ENCODE measurements at places on chromosomes 5 and 9.

GRCh38 chr5:15598294-15598902, 98.4 kb downstream of the FBXL7 start:
- DNase-seq: no peak

GRCh38 chr9:123866497-123866896, 63.4 kb downstream of the DENND1A start:
- no peak for DNase-seq

GRCh38 chr9:78566948-78567675, 270.2 kb downstream of the PSAT1 start:
- DNase-seq: no peak

DNA sequence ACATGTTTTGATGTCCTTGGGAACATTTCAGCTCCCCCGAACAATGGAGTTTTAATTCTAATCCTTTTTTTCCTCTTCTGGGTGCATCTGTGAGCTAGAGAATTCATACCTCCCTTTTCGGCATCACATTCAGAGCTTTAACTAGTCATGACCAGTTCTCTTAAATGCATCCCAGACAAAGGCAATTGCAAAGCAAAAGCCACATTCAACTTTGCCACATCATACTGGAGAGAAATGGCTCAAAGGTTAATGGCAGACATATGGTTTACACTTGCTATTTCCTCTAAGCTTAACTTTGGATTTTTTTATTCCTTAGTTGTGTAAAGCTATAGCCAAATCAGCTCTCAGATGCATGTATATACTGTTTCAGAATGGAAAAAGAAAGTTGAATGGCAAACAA, 153.3 kb downstream of the ESM1 start:
- DNase-seq: no peak

GRCh38 chr5:124806373-124807077, 60.1 kb upstream of the ZNF608 start:
- DNase-seq: peak; percentile 39

- no peak for DNase-seq
These were observed 3.0 kb downstream of the TXNDC15 start for GRCh38 chr5:134877159-134877558.

GRCh38 chr5:98843481-98843880, 70.0 kb downstream of the RGMB start:
- DNase-seq: no peak

Data from substantia nigra (tissue), 51 donors.